ENCODE measurements at places on chromosomes 1 and 21.

DNA sequence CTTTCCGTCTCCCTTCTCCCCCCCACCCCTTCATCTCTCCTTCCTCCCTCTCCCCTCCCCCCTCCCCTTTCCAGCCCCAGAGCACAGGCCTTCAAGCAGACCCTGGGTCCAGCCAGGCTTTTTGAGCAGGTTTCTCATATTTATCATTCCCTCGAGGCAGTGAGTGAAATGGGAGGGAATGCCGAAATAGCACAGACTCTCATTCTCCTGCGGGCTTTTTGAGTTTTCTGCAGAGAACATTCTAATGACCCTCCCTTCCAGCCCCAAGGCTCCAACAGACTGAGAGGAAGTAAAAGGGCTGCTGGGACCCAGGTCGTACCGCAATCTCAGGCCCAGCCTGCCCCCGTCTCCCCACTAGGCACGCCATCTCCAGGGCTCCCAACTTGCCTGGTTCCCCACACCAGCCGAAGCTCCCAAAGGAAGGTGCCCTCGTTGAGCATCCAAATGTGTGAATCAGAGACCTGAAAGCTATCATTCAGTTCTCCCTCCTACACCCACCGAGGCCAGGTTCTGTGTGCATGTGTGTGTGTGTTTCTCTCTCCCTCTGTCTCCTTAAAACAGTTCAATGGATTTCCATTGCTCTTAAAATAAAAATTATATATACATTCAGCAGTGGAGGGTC lies 22.3 kb downstream of the ACTA1 start:
- DNase-seq = no peak

DNA sequence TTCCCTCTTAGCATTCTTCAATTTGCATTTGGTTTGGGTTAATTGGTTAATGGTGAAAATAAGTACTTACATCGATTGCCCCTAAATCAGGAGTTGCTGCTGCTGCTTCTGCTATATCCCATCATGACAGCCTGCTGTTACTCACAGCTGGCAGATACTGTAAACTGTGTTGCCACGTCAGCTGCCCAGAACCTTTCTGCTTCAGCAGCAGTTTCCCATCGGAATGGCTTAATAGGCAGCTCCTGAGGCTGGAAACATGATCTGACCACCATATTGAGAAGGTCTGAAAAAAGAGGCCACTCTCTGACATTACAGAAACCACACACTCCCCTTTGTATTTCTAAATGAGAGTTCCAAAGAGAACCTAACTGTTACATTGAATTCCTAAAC lies 14.3 kb upstream of the SEC16B start:
- no peak for DNase-seq

DNA sequence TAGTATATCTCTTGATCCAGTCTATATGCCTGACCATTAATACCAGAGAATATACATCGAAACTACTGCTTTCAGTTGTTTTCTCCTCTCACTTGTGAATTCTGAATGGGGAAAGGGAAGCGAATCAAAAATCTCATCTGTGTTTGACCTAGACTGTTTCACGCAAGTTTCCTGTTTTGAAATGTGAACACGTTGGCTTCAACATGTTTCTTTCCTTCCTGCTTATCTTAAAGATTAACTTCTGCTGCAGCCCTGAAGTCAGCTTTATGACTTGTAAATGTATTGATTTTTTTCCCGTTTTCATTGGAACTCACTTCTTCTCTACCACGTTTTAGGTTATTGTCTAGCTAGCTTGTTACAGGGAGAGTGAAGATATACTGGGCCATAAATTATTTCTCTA lies 49.9 kb downstream of the SNX27 start:
- no peak for DNase-seq

DNA sequence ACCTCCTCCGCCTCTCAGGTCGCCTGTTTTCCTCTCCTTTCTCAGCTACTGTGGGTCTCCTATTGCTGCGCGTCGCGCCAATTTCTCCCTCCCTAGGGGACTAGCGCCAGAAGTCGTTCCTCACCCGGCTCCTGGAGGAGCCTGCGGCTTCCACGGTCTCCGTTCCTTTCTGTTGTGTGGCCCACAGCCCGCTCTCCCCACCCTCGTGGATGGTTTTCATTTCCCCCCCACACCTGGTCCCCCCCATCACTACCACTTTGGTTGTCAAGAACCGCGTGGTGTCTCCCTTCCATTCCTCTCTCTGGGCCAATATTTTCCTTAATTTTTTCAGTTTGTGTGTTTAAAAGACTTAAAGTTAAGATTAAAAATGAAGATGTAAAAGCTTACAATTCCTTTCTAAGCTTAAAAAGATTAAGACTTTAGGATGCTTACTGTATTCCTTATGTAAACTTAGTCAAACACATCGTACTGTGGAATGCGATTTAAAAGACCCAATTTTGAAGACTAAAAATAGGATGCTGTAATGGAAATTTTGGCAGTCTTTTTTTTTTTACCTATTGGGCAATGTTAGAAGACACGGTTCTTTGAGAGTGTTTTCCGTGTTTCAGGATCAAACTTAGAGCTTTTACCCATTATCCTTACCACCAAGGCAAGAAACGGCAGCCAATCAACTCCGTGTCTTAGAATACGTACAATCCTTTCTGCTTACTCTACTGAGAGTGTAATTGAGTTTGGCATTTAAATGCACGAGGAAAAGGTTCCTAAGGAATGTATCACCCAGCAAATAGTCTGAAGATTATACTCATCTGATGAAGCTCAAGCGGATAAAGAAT lies 773 bp downstream of the CNST start:
- peak; percentile 49 for DNase-seq
